Central memory CD8-positive, alpha-beta T cell (primary cell): ENCODE measurements at places on chromosomes 4 and X.

DNA sequence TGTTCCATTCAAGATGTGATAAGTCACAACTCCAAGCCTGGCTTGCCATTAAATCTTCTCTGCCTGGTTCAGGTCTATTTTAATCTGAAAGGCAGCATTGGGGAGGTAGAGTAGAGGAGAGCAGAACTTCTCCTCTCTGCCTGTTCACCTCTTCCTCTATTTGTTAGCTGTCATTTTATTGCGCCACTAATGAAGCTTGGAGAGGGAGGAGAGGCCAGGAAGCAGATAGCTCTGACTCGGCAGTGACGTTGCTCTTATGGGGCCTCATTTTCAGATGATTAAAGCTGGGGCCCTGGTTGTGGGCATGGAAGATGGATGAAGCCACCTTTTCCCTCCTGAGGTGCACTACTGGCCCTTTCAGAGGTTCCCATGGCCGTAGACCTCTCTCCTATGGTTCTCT lies 207.3 kb downstream of the MID1IP1 start:
- no peak for DNase-seq

DNA sequence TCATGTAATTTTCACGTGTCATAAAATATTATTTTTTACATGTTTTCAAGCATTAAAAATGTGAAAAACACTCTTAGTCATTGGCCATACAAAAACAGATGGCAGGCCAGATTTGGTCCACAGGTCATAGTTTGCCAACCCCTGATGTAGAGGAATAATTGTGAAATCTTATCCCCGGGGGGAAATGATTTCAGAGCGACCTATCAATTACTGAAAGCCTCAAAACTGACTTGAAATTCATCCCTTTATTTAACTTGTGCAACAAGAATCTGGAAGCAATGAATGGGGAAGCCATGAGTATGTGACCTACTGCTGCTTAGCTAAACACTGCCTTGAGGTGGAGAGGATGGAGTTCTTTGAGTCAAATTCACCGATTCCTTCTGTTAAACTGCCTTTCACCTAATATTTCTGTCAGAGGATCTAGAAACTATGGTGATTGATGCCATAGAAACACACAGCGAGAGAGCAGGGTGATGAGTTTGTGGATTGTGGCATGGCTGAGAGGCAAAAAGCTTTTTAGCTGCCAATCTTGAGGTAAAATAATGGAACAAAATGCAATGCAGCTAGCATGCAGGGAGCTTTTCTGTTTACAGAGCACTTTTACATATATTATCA lies 30.3 kb upstream of the BRS3 start:
- DNase-seq, result no peak

DNA sequence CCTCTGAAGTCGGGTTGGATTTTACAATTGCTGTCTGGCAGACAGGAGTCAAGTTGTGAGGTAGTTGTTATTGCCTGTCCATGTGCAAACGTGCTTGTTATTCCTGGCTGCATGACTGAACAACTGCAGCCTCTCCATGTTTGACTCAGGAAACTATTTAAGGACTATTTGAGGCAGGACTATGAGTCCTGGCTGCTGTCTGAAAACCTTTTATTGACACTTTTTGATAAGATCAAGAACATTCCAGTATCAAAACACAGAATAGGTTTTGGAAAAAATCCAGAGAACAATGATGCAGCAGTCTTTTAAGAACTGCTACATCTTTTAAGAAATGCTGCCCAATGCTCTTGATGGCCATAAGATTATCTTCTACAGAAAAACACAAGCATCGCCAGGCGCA lies 10.0 kb upstream of the SPRY1 start:
- no peak for DNase-seq

- DNase-seq, result no peak
These were observed 13.1 kb upstream of the MAGEA4 start for GRCh38 chrX:151899622-151900021.

DNA sequence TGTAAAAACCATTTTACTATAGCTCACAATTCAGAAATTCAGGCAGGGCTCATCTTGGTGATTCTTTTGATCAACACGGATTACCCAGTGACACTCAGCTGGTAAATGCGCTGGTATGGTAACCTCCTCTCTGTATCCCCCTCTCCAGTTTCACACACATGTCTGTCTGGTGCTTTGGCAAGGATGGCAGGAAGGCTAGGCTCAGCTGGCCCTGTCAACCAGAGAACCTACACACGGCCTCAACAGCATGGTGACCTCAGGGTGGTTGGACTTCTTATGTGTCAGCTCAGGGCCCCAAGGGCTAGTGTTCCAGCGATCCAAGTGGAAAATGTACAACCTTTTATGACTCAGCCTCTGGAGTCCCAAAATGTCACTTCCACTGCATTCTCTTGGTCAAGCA lies 55.7 kb upstream of the EOLA2 start:
- DNase-seq, result no peak

DNA sequence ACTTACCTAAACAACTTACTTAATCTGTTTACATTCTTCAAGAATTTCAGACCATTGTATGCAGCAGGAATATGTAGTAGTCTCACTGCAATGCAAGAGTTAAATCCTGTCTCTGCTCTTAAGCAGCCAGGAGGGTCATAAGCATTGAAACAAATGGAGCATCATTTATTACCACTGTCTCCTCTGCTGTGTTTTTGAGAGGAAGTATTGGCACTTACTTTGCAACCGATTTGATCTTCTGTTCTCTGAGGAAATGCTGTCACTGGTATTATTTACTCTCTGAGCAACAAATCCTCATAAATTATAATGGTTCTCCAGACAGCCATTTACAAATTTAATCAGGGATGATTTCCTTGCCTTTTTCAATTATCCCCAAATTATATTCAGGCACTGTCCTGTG lies 1367.1 kb downstream of the STIM2 start:
- no peak for DNase-seq

- no peak for DNase-seq
These were observed 1727.8 kb downstream of the ARAP2 start for GRCh38 chr4:34516524-34516923.

DNA sequence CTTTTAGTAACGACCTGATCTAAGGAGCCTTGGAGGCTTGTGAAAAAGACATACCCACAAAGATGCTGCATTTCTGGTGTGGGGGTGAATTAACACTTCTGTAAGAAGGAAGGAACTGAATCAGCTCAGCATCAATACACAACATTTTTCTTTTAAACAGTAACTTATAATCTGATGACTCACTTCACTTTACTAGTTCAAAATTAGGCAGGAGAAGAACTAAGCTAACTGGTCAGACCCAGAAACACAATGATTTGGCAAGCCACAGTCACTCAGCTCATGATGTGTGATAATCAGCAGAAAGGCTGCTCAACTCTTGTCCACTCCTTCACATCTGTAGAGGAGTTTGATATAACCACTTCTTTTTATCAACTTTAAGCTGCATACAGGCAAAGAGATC lies 4.6 kb downstream of the MMAA start:
- no peak for DNase-seq

GRCh38 chr4:82713856-82714255 lies 84.7 kb downstream of the SCD5 start:
- DNase-seq, result no peak

DNA sequence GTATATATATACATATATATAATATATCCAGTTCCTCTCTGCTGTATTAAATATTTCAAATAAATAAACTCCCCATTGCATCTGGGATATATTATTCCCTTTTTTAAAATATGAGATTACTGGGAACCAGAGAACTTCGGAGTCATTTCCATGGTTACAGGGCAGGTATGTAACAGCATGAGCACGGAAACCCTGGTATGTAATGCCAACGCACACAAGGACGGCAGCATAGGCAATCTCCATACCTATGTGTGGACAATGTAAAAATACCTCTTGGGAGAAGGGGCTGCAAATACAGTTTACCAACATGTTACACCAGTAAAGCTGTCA lies 62.8 kb downstream of the NUDT10 start:
- DNase-seq, result no peak

DNA sequence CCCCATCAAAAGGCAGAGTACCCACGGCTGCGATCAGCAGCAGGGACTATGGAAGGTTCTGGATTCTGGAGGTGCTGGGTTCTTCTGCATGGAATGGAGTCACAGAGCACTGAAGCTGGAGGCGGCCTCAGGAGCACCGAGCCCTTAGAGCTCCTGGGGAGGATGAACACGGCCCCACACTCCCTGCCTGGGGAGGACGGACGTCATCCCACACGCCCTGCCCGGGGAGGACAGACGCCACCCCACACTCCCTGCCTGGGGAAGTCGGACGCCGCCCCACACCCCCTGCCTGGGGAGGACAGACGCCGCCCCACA lies 9.9 kb downstream of the LRPAP1 start:
- DNase-seq, result no peak

DNA sequence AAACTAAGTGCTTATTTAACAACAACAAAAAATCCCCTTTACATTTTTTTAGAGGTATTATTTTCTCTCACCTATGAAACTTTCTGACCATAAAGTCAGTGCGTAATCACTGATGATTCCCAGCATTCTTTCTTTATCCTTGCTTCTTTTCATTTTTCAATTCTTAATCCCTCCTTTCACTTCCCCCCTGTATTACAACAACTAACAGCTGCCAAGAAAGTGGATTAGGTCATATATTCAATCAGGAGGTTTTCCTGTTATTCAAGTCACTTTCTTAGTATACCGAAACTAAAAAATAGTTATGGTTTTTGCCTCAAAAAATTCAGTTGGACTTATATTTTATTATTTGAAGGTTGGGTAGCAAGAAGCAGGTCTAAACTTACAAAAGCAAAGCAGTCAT lies 2.1 kb upstream of the STAP1 start:
- no peak for DNase-seq

- no peak for DNase-seq
These were observed 35.0 kb upstream of the FHL1 start for GRCh38 chrX:136112286-136112685.

- no peak for DNase-seq
These were observed 11.8 kb upstream of the CD40LG start for GRCh38 chrX:136636121-136636520.
